ENCODE measurements at places on chromosomes 1 and 21. TPM values are rescaled to one million over a fixed set of nuclear protein-coding genes. Genes with fewer than 3 reads are reported as not detected.
A peak's percentile ranks its signal among the peaks of the same experiment; 100 is the strongest.

The CDKN2C gene
- 14.1 TPM for polyA plus RNA-seq

The CFAP141 gene
- not detected for polyA plus RNA-seq

The MANEAL gene
- polyA plus RNA-seq = 2.2 TPM

The PCP4 gene
- polyA plus RNA-seq = 17.4 TPM

The TEDDM1 gene
- not detected for polyA plus RNA-seq

The DLGAP3 gene
- 0.15 TPM for polyA plus RNA-seq

The GJA5 gene
- 0.88 TPM for polyA plus RNA-seq

The AK4 gene
- polyA plus RNA-seq = 15.0 TPM

GRCh38 chr1:17255336-17255735 is 6.4 kb downstream of the PADI3 start:
- DNase-seq = no peak

- no peak for DNase-seq
Observed at GRCh38 chr21:32307706-32308105, 9.1 kb downstream of the MRAP start.

GRCh38 chr1:151562661-151563060 is 22.6 kb downstream of the TUFT1 start:
- DNase-seq = no peak

DNA sequence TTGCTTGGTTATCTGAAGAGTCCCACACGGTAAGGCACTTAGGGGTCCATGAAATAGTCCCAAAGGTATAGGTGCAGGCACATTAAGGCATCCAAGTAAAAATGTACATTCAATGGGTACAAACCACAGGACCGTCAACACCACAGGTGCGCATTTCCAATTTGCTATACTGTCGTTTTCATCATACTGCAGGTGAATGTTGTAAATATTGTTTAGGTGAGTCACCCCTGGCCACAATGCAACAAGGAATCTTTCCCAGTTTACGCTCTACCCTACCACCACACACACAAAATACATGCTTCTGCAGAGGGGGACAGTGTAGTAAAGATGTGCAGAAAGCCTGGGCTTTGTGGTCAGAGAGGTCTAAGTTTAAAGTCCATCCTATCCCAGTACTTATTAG is 13.7 kb downstream of the CADM3 start:
- DNase-seq = no peak

GRCh38 chr1:2374252-2375155 is 16.9 kb downstream of the MORN1 start:
- DNase-seq = no peak

- no peak for DNase-seq
Observed at GRCh38 chr1:206067486-206068227, 14.7 kb downstream of the RHEX start.

- DNase-seq = peak; percentile 56
Observed at GRCh38 chr1:172398193-172398592, 22.3 kb upstream of the C1orf105 start.

DNA sequence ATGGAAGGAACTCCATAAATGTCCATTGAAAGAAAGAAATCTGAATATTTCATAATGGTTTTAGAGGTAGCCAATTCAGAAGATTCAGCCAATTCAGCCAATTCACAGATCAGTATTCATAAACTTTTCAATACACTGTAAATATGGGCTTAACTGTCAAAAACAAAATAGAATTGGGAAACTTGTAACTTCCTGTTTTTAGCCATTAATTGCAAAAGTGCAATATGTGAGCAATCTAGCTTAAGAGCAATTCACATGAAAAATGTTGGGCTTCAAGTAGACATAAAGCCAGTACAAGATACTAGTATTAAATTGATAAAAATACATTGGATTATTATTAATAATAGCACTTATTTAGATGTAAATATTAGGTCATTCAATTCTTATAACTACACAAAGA is 27.5 kb upstream of the PLPPR4 start:
- no peak for DNase-seq

DNA sequence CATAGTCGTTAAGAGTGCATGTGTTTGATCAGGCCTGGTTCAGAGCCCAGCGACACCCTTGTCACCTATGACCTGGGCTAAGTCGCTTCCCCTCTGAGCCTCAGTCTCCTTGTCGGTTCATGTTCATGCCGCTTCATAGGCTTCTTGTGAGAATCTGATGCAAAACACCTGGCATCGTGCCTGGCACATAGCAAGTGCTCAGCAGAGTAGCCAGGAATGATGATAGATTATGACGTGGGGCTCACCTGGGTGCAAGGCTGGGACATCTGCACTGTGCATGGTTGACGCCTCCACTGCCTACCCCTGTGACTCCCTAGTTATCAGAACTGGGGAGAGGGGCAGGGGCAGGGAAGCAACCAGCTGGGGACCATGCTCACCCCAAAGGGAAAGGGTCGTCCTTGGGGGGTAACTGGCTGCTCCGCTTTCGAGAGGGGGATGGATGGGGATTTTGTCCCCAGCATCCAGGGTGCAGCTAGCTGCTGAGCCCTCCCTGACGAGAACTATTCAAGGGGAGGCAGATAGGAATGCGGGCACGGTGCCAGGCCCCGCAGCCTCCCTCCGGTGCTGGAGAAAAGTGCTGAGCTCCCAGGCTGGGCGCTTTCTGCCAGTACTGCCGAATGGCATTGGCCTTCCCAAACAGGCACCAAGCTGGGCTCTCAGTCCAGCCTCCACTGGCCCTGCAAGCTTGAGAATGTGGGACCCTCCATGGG is 9.3 kb downstream of the EFHD2 start:
- peak; percentile 86 for DNase-seq

GRCh38 chr1:204744107-204744779 is 58.7 kb upstream of the LRRN2 start:
- DNase-seq = no peak

GRCh38 chr1:239417986-239418640 is 31.7 kb downstream of the CHRM3 start:
- DNase-seq = no peak

GRCh38 chr21:46153247-46154154 is 1.9 kb downstream of the FTCD start:
- DNase-seq = peak; percentile 86

DNA sequence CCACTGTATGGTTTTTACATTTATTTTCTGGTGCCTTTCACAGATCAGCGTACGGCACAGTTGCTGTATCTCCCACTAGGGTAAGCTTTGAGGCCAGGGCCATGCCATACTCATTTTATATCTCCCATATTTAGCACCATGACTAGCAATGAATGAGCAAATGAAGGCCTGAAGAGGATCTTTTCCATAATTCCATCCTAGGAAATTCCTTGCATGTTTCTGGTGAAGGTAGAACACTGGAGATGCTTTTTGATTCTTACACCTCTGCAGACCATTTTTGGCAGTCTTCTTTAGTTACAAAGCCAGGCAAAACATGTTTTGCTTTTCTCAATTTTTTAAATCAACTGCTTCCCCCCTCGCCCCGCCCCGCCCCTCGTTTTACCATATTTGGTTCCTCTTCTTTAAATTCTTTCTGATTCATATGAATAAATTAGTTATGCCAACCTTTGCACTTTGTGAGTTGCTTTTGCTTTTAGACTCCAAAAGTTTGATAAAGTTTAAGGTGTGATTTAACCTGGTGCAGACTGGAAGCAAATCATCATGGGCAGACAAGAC is 78.9 kb upstream of the AK4 start:
- DNase-seq = no peak

DNA sequence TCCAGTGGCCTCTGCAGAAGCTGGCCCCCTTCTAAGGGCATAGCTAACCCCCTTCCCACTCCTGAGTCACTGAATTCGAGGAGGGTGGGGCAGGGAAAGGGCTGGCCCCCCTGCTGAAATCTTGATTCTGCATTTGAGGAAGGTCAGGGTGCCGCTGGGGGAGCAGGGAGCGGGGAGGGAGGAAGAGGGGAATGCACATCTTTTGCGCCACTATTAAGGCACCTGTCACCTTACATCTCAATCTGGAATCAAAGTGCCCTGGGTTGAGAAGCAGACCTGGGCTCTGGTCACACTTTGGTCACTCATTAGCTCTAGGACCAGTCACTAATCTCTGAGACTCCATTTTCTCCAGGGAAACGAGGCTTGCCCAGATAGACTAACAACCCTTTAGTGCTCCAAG is 62.0 kb downstream of the TOR1AIP2 start:
- no peak for DNase-seq

- DNase-seq = peak; percentile 94
Observed at GRCh38 chr1:206909161-206909882, 12.1 kb downstream of the IL24 start.

GRCh38 chr1:169371404-169371803 is 3.4 kb downstream of the BLZF1 start:
- DNase-seq = no peak

DNA sequence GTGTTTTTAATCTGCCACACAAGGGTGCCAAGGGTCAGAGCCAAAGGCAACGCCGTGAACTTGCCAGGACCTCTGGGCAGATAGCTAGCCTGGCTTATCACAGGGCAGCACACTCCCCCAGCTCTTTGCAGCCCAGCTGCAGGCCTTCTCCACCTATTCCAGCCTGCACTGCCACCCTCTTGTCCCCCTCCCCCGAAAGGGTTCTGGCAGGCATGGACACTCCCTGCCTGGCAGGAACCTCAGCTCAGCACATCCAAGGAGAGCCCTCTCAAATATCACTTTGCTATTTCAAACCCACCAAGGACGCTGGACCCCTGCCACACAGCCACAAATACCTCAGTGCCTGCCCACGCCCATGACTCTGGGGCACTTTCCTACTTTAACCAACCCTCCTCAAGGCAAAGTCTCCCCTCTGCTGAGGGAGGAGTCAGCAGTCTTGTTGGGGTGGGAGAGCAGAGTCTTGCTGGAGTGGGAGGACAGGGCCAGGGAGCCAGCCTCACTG is 9.1 kb downstream of the SSBP3 start:
- DNase-seq = peak; percentile 65

DNA sequence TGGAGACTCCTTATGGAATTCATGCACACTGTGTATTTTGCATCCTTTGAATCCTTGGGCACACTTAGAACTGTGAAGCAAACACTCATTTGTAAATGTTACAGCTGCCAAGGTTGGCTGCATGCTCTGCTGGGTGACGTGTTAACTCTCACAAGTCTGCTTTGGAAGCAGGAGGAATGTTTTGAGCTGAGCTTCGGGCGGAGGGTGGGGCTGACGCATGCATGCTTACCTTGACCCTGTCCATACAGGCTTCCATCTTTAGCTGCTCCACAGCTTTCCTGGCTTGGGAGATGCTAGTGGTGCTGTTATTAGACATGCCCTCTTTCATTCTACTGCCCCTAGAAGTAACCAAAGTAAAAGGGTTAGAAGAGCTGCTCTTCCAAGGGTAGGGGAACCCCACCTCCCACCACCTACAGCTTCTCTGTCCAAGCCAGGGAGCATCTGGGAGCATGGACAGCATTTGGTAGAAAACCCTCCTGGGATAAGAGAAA is 66.0 kb downstream of the GNG4 start:
- DNase-seq = no peak

GRCh38 chr1:244918421-244919319 is 54.3 kb upstream of the HNRNPU start:
- peak; percentile 26 for DNase-seq

DNA sequence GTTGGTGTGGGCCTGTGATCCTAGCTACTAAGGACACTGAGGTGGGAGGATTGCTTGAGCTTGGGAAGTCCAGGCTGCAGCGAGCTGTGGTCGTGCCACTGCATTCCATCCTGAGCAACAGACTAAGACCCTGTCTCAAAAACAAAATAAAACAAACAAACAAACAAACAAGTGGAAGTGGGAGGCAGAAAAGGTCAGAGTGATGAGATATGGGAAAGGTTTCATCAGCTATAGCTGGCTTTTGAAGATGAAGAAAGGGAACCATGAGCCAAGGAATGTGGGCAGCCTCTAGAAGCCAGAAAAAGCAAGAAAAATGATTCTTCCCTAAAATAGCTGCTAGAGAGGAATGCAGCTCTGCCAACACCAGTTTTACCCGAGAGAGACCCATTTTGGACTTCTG is 10.6 kb upstream of the NUCKS1 start:
- no peak for DNase-seq

DNA sequence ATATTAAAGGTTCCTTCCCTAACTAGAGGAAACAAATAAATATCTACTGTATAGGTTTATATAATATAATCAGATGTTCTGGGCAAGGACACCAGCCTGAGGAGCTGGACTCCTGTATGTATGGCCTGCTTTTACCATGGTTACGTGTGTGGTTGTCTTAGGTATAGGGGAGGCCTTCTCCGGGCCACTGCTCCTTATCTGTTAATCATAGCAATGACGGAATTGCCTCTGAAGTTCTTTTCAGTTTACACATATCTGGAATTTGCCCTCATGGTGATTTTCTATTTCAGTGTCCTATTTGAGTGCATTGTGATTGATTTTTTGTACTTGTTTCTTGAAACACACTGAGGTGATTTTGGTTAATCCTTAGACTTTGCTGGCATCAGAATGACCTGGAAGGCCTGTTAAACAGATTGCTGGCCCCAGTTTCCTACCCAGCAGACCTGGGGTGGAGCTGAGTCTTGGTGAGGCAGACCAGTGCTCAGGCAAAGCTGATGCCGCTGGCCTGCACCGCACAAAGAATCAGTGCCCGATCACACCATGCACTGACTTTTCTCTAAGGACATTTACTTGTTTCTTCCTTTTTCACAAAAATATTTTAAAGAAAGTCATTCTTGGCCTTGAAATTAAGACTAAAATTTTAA is 18.5 kb downstream of the ABCB10 start:
- no peak for DNase-seq

- DNase-seq = peak; percentile 11
Observed at GRCh38 chr1:216461466-216461865, 38.2 kb upstream of the USH2A start.
